ENCODE measurements at places on chromosomes 3 and 15.

DNA sequence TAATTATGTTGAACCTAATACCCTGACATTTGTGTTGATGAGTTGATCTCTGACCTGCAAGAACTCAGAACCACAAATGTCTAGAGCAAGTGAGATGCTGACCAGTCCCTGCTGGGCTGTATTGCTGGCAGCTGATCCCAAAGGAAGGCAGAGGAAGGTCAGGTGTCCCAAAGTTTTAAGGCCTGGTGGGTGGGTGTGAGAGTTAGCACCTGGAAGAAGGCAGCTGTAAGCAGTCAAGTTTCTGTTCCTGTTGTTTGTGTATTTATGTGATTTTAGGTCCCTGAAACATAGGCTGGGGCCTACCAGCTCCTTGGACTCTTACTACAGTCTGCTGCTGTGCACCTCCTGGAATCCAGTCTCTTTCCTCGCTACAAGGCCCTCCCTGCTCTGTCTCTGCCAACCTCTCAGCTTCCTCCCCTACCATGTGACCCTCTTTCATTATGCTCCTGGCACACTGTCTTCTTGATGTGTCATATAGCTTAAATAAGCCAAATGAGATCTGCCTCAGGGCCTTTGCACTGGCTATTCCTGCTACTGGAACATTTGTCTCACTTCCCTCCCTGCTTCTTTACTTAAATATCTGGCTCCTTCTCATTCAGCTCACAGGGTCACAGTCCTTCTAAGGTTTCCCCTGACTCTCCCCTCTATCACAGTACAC lies 31.0 kb upstream of the ATOSA start:
- DNase-seq = no peak

GRCh38 chr15:35690698-35691116 lies 144.7 kb upstream of the DPH6 start:
- no peak for DNase-seq

GRCh38 chr15:67505675-67506572 lies 15.0 kb upstream of the C15orf61 start:
- DNase-seq = no peak

GRCh38 chr3:4447295-4447999 lies 19.6 kb downstream of the SUMF1 start:
- DNase-seq = no peak

DNA sequence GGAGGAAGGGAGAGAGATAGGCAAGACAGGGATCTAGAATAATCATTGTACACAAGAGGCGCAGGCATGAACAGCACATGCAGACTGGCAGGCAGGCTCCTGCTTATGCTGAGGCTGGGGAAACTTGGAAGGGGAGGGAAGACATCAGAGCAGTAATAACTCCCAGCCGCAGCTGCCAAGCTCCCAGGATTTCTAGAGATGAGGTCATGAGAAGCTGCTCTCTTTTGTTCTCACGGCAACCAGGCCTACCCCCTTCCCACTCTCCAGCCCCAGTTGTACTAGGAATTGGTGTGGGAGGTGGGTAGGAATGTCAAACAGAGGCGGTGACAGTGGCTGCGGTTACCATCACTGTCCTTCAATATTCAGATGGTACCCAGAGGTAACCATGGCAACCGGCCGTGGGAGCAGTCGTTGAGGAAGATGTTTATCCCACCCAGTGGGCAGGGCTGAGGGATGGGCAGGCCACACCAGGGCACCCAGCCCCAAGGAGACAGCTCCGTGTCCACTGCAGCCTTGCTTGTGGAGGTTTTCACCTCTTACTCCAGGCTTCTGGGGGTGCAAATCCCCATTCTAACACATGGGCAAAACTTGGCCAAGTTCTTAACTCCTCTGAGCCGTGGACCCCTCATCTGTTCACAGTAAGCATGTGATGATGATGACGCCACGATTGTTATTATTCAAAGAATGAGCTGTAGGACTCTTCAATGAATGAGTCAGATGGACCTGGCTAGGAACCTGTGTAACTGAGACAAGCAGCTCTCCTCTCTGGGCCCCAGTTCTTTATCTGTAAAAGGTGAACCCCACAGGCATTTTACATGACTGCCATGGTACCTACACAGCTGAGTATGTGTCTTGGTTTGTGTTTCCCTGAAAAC lies 360.8 kb upstream of the PROK2 start:
- DNase-seq = no peak

- DNase-seq = no peak
Observed at GRCh38 chr3:128841926-128842920, 37.2 kb upstream of the ACAD9 start.

GRCh38 chr3:109910772-109911171 lies 573.4 kb upstream of the DPPA4 start:
- DNase-seq = no peak

DNA sequence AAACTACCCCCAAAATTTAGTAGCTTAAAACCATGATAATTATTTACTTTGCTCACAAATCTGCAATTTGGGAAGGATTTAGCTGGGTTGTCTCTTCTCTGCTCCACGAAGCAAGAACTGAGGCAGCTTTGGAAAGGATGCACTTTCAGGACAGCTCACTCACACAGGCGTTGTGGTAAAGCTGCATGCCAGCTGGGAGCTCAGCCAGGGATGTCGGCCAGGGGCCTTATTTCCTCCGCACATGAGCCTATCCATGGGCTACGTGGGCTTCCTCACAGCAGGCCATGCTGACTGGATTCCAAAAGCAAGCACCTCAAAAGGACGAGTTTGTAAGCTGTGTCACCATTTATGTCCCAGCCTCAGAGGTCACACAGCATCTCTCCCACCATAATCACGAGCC lies 301.3 kb upstream of the IGF1R start:
- no peak for DNase-seq

GRCh38 chr15:74302821-74303359 lies 64.6 kb downstream of the CYP11A1 start:
- no peak for DNase-seq

GRCh38 chr3:153734777-153735551 lies 386.2 kb upstream of the ARHGEF26 start:
- DNase-seq = no peak

DNA sequence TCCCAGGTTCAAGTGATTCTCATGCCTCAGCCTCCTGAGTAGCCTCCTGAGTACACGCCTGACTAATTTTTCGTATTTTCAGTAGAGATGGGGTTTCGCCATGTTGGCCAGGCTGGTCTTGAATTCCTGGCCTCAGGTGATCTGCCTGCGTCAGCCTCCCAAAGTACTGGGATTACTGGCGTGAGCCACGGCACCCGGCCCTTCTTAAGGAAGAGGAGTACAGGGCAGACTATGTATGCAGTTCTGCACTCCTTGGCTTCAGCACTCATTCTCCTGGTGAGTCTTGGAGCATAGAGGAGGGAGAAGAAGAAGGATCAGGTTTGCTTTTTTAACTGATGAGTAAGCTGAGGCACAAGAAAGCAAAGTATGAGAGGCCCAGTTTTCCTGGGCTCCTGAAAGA lies 99.8 kb upstream of the HACD2 start:
- DNase-seq = no peak

DNA sequence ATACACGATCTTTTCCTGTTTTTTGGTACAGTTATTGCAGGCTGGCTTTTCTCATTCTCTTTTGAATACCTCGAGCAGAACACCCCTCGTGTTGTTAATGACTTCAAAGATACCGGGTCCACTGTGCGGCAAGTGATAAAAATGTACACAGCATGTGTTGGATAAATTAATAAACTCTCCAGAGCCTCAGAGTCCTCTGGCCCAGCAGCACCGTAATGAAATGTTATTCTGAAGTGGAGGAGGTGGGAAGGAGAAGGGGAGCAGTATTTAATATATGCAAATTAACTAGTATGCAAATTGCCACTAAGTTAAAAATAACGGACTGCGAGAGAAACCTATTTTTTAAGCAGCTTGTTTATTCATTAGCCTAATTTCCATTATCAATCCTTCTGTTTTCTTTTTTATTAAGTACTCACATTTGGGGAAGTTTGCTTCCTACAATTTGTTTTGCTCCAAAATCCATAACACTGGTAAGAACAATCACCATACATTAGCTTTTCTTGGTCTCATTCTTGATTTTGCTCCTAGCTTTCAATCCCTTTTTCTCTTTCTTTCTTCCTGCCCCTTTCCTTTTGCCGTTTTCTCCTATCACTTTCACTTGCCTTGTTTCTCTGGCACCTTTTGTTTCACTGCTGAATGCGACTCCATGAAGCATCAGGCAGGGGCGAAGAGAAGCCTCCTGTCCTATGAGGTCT lies 462.3 kb upstream of the PPP2R3A start:
- DNase-seq = no peak

- DNase-seq = no peak
Observed at GRCh38 chr3:141508067-141508436, 21.2 kb downstream of the RASA2 start.

DNA sequence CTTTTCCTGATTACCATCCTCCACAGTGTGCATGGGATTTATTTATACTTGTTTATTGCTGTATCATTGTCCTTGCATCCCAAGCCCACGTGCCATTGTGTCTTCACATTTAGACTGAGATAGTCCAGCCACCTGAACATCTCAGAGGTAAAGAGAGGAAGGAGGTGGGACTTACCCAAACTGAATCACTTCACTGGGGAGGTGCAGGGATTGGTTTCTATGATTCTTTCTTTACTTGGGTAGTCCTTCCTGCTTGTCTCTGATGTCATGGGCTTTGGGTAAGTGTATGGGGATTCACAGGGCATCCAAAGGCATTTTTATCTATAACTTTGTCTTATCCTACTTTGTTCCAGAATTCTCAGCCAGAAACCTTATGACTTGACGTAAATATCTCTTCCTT lies 141.5 kb upstream of the UMPS start:
- DNase-seq = no peak
